ENCODE measurements at places on chromosomes 4 and X.

DNA sequence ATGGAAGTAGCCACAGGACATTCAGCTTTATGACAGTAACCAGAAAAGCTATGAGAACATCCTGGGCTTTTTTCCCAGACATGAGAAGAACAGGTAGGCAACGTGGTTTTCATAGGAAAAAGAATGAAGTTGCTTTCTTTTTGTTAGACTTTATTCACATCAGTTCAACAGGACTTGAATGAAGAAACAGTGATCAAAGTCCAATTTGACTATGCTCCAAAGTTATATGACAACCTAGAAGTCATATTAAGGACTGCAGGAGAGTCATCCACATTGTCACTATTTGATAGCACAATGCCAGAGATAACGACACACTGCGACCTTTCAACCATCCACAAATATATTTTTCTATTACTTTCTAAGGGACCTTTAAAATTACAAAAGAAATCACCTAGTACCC, 39.2 kb upstream of the PRDX4 start:
- no peak for DNase-seq

DNA sequence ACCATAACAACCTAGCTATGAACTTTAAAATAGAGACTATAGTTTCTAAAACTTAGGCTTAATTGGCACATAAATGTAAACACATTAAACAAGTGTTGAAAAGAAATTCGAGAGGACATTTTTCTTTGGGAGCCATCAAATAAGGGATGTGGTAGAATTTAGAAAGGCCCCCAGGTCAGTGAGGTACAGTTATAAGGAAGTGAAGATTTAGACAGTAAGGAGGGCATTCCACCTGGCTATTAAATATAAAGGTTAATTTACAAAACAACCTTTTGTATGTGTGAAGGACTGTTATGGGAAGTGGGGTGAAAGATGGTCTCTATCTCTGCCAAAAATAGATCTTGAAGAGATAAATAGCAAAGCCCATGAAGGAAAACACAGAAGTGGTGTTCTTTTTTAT, 83.9 kb downstream of the AFF1 start:
- no peak for DNase-seq

- no peak for DNase-seq
These were observed 314.6 kb upstream of the CASK start for GRCh38 chrX:42237956-42238355.

- no peak for DNase-seq
These were observed 264.6 kb upstream of the FMR1 start for GRCh38 chrX:147646949-147647723.

DNA sequence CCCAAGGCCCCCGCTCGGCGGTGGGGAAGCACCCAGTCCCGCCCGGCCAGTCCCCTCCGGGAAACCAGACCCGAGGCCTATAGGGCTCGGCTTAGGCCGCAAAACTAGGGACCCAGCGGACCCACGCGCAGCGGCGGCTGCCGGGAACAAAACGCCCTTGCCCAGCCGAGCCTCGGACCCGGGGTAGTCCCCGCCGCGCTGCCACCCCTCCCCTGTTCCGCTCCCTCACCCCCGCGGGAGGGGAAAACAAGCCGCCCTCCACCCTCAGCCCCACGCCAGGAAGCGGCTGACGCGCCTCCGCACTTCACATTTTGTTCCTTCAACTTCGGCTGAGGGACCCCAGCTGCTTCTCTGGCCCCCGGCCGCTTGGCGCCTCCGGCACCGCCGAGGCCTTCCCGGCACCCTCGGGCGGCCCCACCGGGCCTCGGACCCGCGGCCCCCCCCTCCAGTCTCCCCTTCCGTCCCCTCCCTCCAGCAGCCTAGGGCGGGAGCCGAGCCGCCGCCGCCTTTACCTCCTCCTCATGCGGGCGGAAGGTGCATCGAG, 694 bp downstream of the PDS5A start:
- DNase-seq, result peak; percentile 59

DNA sequence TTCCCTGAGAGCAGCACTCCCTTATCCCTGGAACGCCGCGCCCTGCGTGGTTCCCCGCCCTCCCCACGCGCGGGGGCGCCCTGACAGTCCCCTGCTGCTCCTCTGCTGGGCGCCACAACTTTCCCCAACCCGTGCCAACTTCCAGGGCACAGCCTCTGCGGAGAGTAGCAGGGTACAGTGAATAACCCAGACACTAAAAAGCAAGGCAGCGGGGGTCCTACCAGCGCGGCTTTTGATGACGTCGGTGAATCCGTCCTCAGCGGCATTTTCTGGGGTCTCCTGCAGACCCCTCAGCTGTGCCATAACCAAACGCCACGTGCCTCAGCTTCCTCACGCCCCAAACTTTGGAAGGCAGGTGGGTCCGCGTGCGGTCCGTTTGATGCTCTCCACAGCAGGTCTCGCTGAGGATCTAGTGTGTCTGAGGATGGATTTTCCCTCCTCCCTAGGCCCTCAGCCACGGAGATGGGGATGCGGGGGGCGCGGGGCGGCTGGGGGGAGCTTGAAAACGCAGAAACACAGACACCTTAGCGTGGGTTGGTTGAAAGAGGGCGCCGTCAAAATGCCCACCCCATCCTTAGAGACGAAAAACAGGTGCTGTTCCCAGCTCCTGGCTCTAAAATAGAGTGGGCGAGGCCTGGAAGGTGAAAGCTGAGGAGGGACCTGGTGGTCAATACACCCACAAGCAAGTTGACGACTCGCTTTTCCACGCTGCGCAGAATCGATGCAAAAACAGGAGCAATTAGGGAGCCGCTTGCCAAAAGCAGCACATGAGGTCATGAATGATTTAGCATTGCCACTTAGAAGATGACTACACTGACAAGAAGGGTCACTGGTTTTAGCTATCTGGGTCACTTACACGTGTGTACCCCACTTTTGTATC, 405.6 kb downstream of the FAM47A start:
- DNase-seq, result no peak

DNA sequence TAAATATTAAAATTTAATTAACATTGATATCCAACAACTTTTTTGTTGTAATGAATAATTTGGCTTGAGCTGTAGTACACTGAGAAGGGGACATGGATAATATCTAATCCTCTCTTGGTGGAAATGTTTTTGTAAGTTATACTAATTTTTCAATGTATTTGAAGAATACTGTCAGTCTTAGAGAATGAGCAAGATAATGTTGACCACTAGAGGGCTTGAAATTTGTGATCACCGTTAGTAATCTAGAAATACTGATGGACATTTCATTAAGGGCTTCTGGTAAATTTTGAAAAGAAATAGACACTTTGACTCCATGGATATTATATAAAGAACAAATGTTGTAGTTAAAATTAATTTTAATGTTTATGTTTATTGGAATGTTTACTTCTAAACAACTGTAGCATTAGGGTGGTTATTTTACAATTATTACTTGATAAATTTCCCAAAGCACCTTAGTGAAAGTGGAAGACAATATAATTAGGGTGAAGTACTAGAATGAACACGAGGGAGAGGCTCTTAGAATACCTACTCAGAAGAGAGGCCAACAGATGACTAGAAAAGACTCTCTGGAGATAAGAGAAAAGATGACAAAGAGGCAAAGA, 20.0 kb upstream of the CAMK2D start:
- no peak for DNase-seq

- DNase-seq, result no peak
These were observed 19.0 kb downstream of the CXCL8 start for GRCh38 chr4:73759357-73759756.

- DNase-seq, result peak; percentile 14
These were observed 28.9 kb downstream of the SNX25 start for GRCh38 chr4:185238215-185238681.

DNA sequence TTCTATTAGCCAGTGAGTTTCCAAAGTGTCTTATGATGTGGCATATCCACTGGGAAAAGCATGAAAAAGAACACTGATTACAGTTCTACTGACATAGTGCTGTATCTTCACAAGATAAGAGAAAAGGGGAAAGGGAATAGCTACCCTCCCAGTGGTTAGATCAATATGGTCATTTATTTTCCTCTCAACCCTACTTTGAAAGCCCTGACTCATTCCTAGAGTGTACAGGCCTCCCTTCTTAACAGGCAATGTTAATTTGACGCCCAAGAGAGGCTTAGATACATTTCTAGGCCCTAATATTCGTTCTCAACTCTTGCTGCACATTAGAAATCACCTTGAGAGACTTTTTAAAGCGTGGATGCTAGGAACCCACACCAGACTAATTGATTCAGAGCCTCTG, 20.4 kb upstream of the BRS3 start:
- DNase-seq, result no peak

- no peak for DNase-seq
These were observed 89.4 kb downstream of the AMMECR1 start for GRCh38 chrX:110228453-110228852.

DNA sequence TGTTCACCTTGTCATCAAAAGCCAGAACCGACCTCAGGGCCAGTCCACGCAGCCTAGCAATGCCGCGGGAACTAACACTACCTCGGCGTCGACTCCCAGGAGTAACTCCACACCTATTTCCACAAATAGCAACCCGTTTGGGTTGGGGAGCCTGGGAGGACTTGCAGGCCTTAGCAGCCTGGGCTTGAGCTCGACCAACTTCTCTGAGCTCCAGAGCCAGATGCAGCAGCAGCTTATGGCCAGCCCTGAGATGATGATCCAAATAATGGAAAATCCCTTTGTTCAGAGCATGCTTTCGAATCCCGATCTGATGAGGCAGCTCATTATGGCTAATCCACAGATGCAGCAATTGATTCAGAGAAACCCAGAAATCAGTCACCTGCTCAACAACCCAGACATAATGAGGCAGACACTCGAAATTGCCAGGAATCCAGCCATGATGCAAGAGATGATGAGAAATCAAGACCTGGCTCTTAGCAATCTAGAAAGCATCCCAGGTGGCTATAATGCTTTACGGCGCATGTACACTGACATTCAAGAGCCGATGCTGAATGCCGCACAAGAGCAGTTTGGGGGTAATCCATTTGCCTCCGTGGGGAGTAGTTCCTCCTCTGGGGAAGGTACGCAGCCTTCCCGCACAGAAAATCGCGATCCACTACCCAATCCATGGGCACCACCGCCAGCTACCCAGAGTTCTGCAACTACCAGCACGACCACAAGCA, 898 bp downstream of the UBQLN2 start:
- peak; percentile 27 for DNase-seq

GRCh38 chrX:134684956-134685355, 26.7 kb upstream of the PLAC1 start:
- DNase-seq, result no peak

DNA sequence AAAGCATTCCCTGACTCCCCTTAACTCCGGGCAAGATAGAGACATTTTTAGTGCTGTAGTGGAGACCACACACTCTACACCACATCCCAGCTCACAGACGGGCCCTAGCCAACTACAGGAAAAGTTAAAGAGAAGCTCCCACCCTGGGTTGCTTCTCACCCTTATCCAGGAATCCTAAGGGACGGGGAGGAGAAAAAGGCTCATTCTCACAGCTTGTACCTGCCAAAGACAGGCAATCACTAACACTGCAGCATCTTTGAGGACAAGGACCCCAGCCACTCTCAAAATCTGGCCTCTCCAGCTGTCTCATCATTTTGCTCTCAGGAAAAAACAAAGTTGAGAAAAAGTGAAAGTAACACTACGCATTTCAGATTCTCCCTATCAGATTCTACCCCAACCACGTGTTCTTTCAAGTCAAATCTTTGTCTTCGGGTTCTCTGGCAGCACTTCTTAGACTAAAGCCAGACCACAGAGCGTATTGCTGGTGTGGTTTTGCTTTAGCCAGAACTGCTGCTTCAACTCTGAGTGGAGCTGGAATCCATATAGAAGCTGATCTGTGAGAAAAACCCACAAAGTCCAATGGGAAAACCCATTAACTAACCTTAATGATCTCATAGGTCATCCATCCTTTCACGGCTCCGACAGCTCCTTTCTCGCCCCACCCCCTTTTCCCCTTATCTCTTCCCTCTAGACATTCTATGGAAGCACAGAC, 605.9 kb upstream of the DIPK2B start:
- peak; percentile 29 for DNase-seq

- DNase-seq, result peak; percentile 7
These were observed 792 bp downstream of the PPP1R3F start for GRCh38 chrX:49270249-49270921.

DNA sequence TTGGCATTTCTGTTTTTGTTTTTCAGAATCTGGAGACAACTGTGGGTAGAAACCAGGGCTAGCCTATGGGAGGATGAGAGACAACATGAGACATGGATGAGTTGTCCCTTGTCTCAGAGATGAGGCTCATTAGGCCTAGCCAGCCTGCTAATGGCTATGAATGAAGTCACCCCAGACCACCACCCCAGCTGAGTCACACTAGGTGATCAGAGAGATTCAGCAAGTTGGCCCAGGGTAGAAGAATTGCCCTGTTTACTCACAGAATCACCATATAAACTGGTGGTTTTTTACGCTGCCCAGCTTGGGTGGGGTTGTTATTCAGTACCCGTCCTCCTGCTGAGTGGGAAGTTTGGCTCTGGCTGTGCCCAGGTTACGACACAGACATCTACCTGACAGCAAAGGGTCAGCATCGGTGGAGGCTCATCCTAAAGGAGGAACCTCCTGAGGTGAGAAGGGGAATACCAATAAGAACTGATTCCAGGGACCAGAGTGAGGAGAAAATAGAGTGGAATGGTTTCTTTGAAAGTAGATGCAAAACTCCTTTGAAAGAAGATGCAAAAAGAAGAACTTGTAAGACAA, 17.2 kb upstream of the ARSJ start:
- no peak for DNase-seq

GRCh38 chr4:142406499-142406835, 439.6 kb downstream of the INPP4B start:
- no peak for DNase-seq

DNA sequence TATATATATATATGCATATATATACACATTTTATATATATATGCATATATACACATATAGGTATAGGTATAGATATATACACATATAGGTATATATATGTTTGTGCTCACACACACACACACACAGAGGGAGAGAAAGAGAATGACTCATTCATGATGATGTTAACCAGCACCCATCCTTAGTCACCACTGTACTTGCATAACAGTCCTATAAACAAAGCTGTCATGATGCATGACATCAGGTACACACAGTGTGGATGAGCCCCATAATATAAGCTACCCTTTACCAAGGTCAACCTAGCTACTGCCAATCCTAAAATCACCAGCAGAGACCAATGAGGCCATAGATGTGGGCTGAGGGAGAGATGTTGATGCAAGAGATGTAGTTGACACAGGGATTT, 1408.0 kb downstream of the RAPGEF2 start:
- DNase-seq, result no peak

- DNase-seq, result no peak
These were observed 57.7 kb upstream of the UGT2B7 start for GRCh38 chr4:69038582-69038981.

DNA sequence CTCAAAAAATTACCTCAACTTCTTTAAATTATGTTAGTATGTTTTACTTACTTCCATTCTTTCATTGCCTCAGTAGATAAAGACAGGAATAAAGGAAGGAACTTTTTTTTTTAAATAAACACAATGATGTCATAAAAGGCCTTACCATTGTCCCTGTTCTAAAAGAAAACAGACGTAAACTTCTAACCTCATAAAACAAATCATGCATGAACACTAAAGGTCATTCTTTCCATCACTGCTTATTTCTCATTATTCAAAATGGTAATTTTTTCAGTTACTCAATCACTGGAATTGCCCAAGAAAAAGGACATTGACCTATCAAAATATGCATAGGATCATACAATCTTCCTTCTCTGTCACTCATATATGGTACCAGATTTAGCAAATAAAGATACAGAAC, 32.2 kb upstream of the ARMCX2 start:
- DNase-seq, result no peak

GRCh38 chr4:184978211-184978610, 40.1 kb upstream of the HELT start:
- DNase-seq, result no peak

- DNase-seq, result no peak
These were observed 63.3 kb upstream of the GAB1 start for GRCh38 chr4:143273160-143273917.
